ENCODE measurements at places on chromosomes 2 and 18. TPM values are rescaled to one million over a fixed set of nuclear protein-coding genes. Genes with fewer than 3 reads are reported as not detected.

- no peak for DNase-seq
These were observed 109.1 kb downstream of the CPO start for GRCh38 chr2:207048416-207048815.

GRCh38 chr18:62354151-62354550, 29.0 kb downstream of the TNFRSF11A start:
- DNase-seq, result no peak

Gene SUCLG1
- 50.3 TPM for total RNA-seq

GRCh38 chr2:64804651-64805050, 150.9 kb upstream of the SERTAD2 start:
- DNase-seq, result no peak

Gene PAIP2B
- total RNA-seq, result 12.8 TPM

DNA sequence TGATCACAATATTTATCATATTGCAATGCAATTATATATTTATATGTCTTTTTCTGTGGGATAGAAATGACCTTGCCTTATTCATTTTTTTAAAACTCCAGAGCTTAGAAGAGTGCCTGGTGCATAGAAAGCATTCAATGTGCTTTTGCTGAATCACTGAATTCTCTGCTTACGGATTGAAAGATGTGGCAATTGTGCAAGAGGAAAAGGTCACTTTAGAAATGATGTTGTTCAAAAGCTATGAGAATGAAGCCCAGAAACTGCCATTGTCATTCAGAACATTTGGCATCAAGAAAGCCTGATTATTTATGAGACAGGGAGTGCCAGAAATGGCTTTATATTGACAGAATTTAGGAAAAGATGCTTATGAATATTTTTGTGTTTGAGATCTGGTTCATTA, 678.6 kb upstream of the CDH2 start:
- no peak for DNase-seq

- no peak for DNase-seq
These were observed 61.4 kb downstream of the NDUFA10 start for GRCh38 chr2:239963646-239964205.

- no peak for DNase-seq
These were observed 87.9 kb downstream of the SEPTIN10 start for GRCh38 chr2:109525836-109526235.

DNA sequence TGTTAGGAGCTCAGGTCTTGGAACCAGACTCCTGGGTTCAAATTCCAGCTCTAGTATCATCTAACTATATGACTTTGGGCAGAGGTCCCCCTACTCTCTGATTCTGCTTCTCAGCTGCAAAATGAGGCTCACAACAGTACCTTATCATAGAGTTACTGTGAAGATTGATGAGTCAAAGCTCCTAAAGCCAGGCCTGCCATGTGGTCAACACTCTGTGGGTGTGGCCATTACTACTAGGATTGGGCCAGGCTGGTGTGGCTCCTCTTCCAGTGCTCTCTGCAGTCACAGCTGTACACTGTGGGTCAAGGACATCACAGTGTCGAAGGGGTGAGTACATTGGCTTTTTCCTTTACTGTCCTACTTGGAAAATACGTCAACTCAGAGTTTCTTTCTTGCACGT, 22.6 kb downstream of the CAPN13 start:
- DNase-seq, result no peak

DNA sequence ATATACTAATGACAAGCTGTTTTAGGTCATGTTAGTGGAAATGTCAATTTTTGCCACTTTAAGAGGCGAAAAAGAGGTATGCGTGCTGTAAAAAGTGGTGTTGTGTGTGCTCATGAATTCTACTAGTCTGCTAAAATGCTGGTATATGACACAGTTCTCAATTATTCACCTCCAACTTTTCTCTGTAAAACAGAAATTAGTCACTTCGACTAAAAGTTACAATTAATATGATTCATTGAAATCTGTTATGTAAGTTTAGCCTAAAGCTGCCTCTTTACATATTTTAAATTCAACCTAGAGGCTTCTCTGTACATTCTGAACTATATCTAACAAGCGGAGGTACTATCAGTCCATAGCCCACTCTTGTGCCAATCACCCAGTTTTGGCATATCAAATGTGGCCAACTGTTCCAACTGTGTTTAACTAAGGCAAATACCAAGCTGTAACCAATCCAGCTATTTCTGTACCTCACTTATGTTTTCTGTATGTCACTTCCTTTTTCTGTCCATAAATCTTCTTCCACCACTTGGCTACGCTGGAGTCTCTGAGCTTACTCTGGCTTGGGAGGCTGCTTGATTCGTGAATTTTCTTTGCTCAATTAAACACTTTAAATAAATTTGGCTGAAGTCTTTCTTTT, 20.8 kb downstream of the BAZ2B start:
- no peak for DNase-seq

Gene ZFAND2B
- 57.2 TPM for total RNA-seq

Gene CNTNAP5
- total RNA-seq, result not detected

- DNase-seq, result no peak
These were observed 129.8 kb upstream of the COL5A2 start for GRCh38 chr2:189309331-189309730.

DNA sequence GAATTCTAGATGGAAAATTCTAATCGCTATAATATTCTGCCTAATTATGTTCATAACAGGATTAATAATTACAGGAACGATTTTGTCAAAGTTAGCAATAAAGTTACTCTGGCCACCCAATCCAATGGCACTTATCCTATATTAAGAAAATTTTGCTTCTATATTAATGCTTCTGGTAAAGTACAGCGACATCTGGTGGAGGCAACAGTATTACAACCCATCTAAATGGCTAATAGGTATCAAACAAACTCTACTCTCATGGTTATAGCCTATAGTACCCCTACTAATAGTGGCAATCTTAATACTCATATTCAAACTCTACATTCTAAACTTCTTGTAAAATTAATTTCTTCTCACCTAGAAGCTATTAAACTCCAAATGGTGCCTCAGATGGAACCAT, 1084.7 kb upstream of the LRRTM1 start:
- DNase-seq, result no peak

- DNase-seq, result no peak
These were observed 656.8 kb downstream of the BCL11A start for GRCh38 chr2:59896499-59897245.

Gene EVA1A
- 16.9 TPM for total RNA-seq

GRCh38 chr18:59021500-59021899, 118.2 kb upstream of the SEC11C start:
- no peak for DNase-seq

Gene BOK
- 58.3 TPM for total RNA-seq

Gene ICA1L
- 8.9 TPM for total RNA-seq

- DNase-seq, result no peak
These were observed 100.8 kb downstream of the LRP1B start for GRCh38 chr2:142029974-142030373.

DNA sequence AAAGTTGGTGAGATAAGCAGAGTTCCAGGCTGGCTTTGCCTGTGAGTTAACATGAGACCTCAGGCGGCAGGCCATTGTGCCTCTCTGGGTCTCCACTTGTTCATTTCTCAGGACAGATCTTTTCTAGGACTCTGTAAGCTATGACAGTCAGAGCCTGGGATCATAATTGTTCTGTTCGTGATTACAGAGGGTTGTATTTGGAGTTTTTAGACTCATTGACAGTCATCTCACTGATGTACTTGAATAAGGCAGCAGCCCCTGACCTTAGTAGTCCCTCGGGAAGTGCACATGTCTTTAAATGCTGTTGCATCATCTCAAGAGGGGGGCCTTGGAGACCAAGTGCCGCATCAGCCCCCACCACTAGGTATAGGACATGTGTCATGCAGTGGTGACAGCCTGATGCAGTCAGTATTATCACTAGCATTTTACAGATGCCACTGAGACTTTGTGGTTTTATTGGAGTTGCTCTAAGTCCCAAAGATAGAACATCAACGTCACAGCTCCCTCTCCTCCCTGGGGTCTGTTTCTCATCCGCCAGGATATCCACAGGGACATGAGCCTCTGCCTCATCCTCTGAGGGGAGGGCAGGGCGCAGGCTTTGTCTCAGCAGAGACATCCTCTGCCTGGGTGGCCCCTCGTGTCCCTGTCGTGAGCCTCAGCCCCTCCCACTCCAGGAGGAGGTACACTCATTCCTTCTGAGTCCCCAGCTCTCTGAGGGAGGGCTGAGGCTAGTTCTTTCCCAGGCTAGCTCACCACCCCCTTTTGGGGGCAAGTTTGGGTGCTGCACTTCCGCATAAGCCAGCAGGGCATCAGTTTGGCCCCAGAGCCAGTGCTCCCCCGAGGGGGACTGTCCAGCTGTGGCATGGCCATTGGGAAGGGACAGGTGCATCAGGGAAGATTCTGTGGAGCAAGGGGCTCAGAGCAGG, 14.1 kb downstream of the GLI2 start:
- no peak for DNase-seq

GRCh38 chr18:22778996-22779395, 154.1 kb upstream of the RBBP8 start:
- no peak for DNase-seq

GRCh38 chr2:217960351-217960750, 42.4 kb downstream of the TNS1 start:
- no peak for DNase-seq

GRCh38 chr2:26281226-26281625, 36.5 kb downstream of the HADHB start:
- DNase-seq, result no peak

DNA sequence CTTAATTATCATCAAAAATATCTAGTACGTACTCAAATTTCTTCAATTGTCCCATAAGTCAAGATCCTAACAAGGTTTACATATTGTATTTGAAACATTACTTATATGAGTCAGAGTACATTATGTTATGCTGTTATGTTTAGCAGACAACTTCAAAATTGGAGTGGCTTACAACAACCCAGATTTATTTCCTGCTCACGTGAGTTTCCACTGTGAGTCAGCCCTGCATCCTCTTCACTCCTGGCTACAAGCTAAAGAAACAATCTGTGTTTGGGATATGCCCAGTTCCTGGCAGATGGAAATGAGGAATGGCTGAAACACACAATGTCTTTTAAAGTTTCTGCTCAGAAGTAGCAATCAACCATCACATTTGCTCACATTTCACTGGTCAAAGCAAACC, 31.5 kb upstream of the TANC1 start:
- DNase-seq, result no peak

- DNase-seq, result no peak
These were observed 38.1 kb downstream of the NUP35 start for GRCh38 chr2:183162362-183162761.

Gene FAP
- total RNA-seq, result 2.0 TPM

- peak; percentile 2 for DNase-seq
These were observed 131.7 kb upstream of the TWIST2 start for GRCh38 chr2:238716171-238716570.

Gene NPPC
- total RNA-seq, result 3.2 TPM

Gene FHOD3
- 52.5 TPM for total RNA-seq

- DNase-seq, result no peak
These were observed 6.9 kb upstream of the EHBP1 start for GRCh38 chr2:62698653-62699052.

GRCh38 chr18:36095936-36096519, 28.7 kb upstream of the RPRD1A start:
- DNase-seq, result no peak

DNA sequence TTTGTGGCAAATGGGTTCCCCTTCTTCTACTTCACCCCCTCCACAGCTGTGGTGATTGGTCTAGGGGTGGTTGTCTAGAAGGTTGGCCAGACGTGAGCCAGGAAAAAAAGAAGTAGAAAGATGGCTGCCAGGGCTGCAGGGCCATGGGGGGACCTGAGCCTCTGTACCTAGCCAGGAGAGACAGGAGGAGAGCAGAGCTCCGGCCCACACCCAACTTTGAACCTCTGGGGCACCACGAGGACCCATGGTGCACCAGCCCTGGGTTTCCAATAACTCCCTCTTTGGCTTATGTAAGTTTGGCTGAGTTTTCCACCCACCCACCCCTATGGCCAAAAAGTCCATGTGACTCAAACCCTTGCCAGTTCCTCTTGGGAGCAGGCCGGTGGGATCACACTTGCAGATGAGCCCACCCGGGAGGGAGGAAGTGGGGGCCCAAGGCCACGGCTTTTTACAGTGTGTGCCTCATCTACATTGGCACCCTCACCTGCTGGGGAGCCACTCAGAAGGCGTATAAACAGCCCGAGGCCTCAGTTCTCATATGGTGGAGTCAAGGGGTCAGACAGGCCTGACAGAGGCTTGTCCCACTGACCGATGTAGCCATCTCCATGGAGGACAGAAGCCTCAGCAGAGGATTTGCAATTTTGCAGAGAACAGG, 293.1 kb upstream of the HDAC4 start:
- DNase-seq, result no peak

DNA sequence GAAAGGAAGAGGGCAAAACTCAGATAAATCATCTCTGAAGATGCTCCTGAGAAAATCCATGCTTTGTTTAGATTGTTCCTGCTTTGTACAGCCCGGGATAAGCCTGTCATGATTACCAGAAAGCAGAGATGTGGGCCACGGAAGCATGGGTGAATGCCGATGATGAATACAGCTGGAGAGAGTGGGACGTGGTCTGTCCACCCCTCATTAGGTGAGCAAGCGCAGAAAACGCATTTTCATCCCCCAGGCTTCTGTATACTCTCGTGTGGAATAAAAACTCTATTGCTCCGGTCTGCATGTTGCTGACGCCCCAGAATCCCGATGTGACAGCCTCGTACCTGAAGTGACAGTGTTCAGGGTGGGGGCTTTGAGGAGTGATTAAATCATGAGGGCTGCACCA, 52.0 kb upstream of the SALL3 start:
- no peak for DNase-seq

- DNase-seq, result no peak
These were observed 437.2 kb upstream of the PKDCC start for GRCh38 chr2:41610501-41611190.

Gene ELOA2
- total RNA-seq, result not detected

- no peak for DNase-seq
These were observed 54.4 kb upstream of the CCDC68 start for GRCh38 chr18:55013685-55014084.

Gene CHRNG
- total RNA-seq, result not detected

DNA sequence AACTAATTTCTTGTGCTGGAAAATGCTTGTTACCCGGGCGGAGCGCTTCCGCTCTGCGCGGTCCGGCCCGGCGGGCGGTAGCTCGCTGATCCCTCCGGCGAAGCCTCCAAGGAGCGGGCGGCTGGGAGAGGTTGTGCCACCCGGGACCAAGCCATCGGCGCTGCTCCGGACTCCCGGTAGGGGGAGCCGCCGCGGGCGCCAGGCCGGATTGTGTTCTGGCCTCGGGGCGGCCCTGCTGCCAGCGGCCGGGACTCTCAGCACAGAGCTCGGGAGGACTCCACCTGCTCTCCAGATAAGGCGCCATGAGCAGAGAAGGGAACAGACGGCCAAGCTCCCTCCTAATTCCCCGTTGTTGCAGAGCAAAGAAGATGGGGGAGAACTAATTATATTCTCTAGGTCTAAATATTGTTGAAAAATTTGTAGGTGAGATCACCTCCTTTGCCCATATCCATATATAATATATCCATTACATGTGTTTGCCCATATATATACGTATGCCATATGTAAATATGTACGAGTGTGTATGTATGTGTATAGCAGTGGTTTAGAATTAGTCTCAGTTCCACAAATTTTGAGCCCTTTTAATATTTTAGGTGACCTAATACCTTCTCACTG, 13.8 kb upstream of the SATB2 start:
- no peak for DNase-seq

Gene SRSF7
- total RNA-seq, result 84.4 TPM

Data from prostate gland (tissue), 2 donors.